ENCODE measurements at places on chromosomes 1 and 21.
A peak's percentile ranks its signal among the peaks of the same experiment; 100 is the strongest.

DNA sequence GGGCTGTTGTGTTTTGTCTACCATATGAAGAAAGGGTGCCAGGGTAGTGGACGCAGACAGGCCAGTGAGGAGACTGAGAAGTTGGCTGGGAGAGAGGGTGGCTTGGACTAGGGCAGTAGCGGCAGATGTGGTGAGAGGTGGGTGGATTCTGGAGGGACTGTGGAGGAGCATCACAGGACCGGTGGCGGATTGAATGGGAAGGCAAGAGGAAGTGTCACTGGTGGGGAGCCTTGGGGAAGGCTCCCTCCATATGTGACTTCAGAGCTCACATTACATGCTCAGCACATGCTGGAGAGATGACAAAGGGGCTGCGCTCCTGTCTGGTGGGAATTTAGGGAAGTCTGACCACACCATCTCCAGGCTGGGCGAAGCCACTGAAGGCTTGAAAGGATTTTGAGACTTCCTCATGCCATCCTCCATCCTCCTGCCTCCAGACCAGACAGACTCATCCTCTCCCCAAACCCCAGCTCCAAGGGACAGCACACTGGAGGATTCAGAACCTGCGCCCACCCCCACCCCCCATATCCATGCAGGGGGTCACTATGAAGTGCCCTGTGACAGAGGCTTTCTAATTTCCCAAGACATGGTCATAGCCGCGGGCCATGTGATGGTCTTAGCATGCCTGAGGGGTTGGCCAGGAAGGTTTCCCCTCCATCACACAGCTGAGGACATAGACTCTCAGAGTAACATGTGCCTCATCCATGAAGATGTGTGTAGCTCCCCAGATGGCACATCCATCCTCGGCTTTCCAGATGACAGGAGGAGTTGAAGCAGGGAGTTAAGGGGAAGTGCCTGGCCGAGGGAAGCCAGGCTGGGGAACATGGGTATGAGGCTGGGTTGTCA is 138.8 kb upstream of the WNT4 start:
- DNase-seq = no peak

DNA sequence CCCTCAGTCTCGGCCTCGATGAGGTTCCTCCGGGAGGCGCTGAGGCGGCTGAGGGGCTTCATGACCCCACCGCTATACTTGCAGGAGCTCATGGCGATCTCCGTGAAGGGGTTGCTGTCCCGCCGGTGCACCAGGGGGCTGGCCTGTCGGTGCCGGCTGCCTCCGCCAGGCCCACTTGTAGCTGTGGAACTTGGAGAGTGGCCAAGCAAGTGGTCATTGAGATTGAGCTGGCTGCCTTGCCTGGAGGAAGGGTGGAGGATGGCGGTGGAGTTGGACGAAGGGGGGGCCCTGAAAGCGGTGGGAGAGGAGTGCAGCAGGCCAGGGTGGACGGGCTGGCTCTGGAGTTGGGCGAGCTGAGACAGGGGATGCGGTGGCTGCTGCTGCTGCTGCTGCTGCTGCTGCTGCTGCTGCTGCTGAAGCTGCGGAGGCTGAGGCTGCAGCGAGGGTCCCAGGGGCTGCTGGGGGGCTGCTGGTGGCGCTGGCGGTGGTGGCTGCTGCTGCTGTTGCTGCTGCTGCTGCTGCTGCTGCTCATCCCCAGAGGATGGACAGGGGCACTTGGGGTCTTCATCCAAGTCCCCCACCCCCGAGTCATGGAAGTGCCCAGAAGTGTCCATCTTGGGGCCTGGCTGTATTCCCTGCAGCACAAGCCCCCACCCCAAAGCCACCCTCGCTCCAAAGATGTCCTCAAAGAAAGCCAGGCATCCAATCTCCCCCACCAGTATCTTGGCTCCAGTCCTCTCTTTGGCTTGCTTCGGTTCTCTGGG is 548 bp downstream of the KCNN3 start:
- no peak for DNase-seq

DNA sequence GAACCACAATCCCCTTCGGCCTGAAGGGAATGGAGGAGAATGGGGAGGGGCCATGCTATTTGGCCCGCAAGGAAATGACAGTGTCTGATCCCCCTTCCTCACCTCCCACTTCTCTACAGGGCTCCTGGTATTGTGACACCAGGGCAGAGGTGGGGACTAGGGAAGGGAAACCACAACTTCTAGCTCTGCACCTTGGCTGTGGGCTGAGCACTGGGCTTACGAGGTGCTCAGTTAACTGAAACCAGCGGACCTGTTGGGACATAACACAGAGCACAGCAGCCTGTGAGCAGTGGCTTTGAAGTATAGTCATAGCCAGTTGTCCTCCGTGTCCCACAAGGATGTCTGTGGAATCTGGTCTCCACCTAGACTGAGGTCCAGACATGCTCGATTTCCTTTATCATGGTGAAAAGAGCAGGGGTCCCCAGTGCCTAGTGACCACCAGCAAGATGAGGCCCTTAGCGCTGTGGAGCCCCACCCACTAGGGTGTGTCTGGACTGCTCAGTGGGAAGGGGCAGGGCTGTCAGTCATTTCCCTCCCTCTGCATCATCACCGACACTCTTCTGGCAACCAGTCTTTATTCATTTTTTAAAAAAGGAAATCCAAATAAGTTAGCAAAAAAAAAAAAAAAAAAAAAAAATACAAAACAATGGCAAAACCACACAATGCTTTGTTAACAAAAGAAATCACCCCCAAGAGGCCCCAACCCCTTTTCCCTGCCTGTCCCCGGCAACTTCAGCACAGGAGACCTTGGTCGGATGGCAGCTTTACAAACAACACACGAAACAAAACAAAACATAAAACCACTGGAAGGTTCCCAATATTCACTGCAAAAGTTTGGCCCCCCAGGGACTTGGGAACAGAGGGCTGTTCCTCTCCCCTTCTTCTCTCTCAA is 3.0 kb downstream of the MYOG start:
- no peak for DNase-seq

DNA sequence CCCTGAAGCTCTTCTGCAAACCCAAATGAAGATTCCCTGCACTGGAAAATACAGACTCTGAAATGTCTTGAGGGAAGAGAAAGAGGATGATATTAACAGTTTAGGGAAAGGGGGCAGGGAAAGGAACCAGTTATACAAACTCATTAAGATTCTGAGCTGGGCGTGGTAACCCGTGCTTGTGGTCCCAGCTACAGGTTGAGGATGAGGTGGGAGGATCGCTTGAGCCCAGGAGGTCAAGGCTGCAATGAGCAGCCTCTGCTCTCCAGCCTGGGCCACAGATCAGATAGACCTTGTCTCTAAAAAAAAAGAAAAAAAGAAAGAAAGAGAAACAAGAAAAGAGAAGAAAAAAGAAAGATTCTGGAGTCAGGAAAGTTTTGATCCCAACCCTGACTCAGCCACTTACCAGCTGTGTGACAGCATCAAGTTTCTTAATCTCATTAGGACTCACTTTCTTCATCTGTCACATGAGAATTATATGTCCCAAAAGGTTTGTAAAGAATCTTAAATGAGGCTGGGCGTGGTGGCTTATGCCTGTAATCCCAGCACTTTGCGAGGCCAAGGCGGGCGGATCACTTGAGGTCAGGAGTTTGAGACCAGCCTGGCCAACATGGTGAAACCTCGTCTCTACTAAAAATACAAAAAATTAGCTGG is 53.9 kb downstream of the OPTC start:
- no peak for DNase-seq

- DNase-seq = no peak
Observed at GRCh38 chr1:54804471-54805132, 3.5 kb upstream of the TTC22 start.

DNA sequence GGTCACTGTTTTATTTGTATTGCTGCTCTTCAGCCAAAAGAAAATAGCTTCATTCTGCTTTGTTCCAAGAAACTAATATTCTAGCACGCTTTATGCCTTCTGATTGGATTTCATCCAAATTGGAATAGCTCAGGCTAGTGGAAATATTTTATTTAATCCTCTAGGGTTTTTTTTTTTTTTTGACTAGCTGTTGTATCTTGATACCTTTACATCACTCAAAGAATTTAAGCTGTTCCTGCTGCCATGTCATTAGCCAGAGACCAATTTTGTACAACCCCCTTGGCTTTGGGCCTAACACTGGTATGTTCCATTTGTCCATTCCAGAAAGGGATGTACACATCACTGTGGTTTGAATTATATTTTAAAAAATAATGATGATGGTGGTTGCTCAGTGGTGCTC is 103.0 kb downstream of the DISC1 start:
- DNase-seq = no peak

DNA sequence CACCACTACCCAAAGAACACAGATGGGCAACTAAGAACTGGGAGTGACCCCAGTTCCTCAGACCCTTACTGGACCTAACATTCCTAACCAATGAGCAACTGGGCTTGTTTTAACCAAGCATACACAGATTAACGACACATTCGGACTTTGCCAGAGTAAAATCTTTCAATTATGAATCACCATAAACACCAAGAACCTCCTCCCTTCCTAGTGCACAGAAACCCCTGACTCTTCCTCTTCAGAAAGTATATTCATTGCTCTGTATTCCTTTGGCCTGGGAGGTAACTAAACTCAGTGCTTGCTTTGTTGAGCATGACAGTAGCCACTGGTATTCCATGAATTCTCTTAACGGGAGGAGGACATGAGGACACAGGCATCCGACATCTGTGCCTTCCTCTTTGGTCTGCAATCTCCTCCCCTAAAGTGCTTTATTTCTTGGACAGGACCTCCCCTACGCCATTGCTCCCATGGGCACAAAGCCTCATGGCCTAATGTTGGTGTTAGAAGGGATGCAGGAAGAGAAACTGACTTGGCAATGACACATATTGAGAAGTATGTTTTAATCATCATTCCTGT is 42.7 kb downstream of the SEC16B start:
- no peak for DNase-seq

GRCh38 chr1:205279986-205280385 is 41.6 kb downstream of the NUAK2 start:
- no peak for DNase-seq

DNA sequence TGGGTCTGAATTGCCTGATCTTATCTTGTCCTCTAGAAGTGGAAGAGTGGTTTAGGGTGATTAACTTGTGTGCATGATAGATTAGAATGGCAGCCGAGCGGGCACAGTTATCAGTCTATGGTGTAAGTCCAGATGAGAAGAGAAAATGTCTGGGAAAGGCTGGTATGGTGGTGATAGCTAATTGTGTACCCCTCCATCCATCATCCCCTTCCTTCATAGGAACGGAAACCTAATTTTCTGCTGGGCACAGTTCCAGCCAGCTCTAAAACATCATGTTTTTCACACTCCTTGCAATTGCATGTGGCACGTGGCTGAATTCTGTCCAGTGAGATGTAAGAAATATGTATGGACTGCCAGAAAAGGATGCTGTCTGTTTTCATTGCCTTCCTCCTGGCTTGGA is 40.9 kb upstream of the ZP4 start:
- no peak for DNase-seq

GRCh38 chr1:194288238-194288637 is 1101.8 kb upstream of the B3GALT2 start:
- no peak for DNase-seq

DNA sequence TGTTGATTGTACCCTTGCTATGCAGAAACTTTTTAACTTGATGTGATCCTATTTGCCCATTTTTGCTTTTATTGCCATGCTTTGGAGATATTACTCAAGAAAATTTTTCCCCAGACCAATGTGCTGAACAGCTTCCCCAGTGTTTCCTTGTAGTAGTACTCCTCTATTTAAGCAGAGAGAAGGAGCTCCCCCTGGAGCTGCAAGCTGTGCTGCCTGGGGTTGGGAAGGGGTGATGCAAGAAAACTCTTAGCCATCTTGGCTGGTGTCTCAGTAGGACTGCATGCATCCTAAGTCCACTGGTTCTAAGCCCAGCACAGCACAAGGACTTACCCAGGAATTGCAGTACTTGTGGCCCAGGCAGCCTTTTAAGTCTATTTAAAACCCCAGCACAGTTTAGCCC is 121.6 kb downstream of the NTMT2 start:
- DNase-seq = no peak

DNA sequence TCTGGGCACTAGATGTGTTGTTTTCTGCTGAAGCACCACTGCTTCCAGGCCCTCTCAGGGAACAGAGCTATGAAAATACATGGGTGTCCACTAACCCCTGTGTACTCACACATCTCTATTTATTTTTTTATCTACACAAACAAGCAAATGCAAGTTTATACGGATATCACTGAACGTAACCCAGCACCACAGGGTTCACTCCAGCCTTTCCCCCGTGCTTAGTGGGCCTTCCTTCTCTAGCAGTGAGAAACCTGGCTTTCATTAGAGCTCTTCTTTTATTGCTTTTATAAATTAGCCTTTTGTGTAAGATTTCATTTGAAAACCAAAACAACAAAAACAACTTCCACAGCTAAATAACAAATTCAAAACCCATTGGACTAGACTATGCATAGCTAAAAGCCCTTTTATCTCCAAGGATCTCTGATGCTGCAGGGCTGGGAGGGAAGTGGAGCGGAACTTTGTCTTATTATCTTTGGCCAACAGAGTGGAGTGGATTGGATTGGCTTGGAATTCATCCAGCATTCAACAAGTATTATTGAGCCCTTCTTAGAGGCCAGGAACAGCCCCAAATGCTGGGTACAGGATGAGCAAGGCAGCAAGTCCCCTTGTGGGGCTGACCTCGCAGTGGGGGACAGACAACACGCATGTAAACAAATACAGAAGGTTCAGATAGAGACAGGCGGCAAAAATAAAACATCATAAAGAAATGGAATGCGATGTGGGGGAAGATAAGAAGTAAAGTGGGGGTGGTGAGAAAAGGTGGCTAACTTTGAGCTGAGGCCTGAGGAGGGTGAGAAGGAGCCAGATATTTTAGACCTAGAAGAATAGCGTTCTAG is 371.8 kb upstream of the POU3F1 start:
- peak; percentile 37 for DNase-seq

- no peak for DNase-seq
Observed at GRCh38 chr1:25994402-25995150, 3.3 kb downstream of the PAFAH2 start.

- no peak for DNase-seq
Observed at GRCh38 chr1:198771563-198772153, 132.8 kb downstream of the PTPRC start.

DNA sequence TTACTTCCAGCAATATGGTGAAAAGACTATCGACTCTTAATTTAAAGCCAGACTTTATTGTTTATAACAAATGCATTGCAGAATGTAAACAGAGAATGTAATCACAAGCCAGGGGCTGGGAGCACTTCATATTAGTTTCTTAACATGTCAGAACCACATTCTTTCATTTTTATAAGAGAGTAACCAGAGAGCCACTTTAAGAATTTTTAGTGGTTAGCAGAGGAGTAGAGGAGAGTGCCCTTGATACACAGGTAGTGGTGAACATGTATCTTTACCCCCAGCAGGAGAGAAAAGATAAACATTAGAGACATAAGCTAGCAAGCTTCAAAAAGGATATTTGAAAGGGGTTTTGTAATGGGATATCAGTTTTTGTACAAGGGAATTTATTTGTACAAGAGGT is 11.1 kb downstream of the AMY2B start:
- DNase-seq = no peak

- no peak for DNase-seq
Observed at GRCh38 chr1:206633708-206634121, 1.6 kb upstream of the DYRK3 start.

- DNase-seq = no peak
Observed at GRCh38 chr1:2299131-2299627, 71.1 kb downstream of the SKI start.

DNA sequence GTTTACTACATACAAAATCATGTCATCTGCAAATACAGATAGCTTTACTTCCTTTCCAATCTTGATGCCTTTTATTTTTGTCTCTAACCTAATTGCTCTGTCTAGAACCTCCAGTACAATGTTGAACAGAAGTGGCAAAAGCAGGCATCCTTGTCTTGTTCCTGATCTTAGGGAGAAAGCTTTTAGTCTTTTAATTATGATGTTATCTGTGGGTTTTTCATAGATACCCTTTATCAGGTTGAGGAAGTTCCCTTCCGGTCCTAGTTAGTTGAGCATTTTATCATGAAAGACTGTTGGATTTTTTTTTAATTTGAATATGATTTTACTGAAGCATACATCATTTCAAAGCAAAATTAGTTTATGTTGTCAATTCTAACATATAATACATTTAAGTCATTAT is 45.7 kb upstream of the DISC1 start:
- no peak for DNase-seq
